Stimulated activated CD4-positive, alpha-beta T cell treated with anti-CD3 and anti-CD28 coated beads, Interleukin-1b, Interleukin-23, amount 100 ng/mL, for 1 hour (primary cell): ENCODE measurements at places on chromosomes 11 and 22.

GRCh38 chr22:47618180-47619010, 855.9 kb downstream of the TBC1D22A start:
- no peak for DNase-seq

DNA sequence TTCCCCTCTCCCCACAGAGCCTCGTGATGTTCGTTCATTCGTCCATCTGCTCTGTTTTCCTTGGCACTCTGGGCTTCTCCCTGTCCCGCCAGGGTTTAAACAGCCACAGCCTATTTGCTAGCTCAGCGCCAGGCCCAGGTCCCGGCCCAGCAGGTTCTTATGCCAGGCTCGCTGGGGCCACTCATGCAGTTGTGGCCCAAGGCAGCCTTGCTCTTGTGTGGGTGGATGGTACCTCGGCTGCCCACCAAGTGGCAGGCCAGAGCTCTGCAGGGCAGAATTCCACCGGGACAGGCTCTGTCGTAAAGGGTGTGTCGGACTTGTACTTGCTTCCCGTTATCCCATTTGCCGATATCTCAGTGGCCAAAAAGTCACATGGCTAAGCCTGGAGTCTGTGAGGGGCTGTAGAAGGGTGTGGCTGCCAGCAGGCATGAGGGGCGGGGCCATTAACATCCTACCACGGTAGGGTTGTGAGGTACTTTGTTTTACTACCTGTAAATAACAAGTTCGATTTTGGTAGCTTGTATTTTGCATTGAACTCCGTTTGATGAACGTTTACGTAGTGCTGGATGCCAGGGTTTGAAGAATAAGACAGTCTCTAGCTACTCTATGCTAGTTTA, 7.9 kb downstream of the FAM118A start:
- DNase-seq: no peak

- no peak for DNase-seq
These were observed 1.4 kb downstream of the SIGIRR start for GRCh38 chr11:413120-414081.

DNA sequence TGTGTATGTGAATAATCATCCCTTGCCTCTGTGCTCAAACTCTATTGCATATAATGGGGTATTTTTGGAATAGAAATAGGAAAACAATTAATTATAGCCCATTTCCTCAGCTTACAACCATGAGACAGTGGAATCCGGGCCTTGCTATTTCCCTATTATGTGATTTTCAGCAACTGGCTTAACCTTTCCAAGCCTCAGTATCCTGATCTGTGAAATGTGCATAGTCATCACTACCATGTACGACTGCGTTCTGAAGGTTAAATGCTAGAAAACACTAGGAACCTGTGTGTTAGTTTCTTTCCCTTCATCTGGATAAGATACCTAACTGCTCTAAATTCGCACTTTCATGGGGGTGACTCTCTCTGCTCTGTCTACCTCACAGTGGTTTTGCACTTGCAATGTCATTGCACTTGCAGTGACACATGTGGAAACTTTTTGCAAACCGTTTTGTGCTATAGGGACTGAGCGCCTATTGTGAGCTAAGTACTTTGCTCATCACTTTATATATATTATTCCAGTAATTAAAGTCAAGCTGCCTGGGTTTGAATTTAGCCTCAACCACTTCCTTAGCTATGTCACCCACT, 48.3 kb downstream of the IRAG1 start:
- no peak for DNase-seq

- no peak for DNase-seq
These were observed 5.4 kb downstream of the TBC1D10C start for GRCh38 chr11:67409261-67409666.

DNA sequence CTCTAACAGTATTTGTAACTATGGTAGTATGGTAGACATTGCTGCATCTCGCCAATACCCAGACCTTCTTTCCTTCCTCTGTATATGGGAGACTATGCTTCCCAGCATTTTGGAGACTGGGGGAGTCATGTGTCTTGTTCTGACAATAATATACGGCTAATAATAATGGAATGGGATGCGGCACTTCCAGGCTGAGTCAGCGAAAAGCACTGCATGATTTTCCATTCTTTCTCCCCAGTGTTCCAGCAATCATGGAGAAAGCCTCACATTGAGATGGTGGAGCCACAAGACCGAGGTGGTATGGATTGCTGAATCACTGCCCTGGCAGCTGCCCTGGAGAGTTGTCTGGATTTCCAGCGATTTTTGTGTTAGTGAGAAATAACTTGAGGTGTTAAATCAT, 77.1 kb upstream of the FIBIN start:
- no peak for DNase-seq

- no peak for DNase-seq
These were observed 5.7 kb downstream of the FTH1 start for GRCh38 chr11:61961570-61962212.

DNA sequence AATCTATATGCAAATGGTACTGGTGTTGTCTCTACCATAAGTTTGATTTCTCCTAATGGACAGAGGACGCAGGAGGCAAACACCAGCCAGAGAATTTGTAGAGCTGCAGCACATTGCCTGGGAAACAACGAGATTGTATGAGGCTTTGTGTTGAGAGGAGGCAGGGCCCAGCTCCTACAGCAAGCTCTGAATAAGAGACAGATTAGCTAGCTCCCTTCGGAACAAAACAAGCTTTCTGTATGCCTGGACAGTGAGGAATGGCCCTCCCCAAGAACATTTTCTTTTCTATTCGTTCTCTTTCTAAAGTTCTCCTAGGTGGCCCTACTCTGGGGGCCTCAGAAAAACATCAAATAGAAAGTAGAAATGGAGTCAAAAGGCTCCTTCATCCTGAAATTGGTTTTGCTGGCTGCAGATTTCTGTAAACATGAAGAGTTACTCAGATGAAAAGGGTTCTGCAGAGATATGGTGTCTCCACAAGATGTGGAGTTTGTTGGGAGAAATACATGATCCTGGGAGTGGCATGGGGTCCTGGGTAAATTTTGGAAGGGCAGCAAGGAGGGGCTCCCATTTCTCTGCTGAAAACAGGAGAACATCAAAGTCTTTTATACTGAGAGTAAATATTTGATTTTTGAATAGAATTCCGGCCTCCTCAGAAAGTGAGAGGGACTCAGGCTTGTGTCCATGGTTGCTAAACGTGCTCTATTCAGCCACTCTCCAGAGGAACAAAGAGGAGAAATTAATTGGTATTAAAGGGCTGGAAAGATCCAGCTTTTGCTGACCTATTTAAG, 6.8 kb upstream of the HEPACAM start:
- no peak for DNase-seq

DNA sequence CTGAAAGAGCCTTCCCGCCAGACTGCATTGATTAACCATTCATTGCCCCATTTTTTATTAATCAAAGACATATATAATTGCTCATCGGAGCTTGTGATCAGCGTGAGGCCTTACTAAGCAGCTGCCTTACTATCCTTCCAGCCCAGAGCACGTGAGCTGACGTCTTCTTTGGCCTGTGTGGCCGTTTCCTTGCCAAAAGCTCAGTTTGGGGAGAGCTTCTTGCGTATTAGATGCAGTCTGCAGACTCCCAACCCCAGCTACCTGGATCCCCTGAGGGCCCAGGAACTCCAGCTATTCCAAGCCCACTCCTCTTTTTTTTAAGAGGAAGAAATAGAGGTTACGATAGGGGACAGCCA, 784 bp upstream of the SLC43A3 start:
- DNase-seq: no peak

GRCh38 chr11:57402188-57403002, 11.9 kb upstream of the PRG2 start:
- no peak for DNase-seq

DNA sequence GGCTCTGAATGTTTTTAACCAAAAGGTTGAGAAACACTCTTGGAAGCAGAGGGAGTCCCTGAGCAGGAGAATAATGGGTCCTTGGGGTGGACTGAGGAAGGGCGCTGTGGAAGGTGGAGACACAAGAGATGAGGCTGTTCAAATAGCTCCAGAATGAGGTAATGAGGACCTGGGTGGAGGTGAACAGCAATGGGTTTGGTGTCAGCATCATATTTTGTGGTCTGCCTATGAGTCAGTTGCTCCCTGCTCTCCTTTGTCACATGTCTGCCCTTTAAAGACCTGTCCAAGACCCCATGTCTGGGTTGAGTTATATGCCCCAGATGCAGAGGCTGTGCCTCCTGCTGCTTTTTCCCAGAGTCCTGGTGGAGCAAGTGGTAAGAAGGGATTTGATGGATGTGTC, 113.6 kb downstream of the BARX2 start:
- DNase-seq: no peak

DNA sequence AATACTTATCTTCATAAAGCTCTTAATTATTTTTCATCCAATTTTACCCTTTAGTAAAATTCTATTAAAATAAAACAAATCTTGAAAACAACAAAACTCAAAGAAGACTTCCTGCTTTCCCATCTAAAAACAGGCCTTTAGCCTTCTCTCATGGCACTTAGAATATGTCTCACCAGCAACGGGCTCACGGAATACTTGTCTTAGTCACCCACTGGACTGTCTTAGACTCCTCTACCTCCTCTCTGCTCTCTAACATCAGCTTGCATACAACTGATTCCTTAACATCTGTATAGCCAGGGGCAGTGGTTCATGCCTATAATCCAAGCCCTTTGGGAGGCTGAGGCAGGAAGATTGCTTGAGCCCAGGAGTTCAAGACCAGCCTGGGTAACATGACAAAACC, 13.7 kb downstream of the HPS5 start:
- no peak for DNase-seq

DNA sequence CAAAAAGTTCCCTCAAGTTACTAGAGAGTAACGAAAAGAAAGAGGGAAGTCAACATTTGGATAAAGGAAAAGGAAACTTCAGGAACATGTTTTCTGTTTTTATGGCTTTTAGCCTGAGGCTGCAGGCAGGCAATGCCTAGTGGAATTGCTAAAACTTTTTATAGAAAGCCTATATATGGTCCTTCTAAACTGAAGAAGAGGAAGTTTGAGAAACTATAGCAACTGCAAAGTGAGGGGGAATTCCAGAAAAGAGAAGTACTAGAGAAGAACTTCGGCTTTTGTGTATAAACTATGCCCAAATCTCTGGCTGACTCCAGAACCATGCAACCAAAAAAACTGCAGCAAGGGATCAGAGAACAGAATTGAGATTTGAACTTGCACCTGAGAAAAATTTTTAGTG, 74.3 kb upstream of the ARHGAP42 start:
- DNase-seq: no peak

GRCh38 chr22:22714600-22715335, 70.4 kb downstream of the GGTLC2 start:
- DNase-seq: no peak

- no peak for DNase-seq
These were observed 16.3 kb downstream of the ENTHD1 start for GRCh38 chr22:39877079-39877845.

DNA sequence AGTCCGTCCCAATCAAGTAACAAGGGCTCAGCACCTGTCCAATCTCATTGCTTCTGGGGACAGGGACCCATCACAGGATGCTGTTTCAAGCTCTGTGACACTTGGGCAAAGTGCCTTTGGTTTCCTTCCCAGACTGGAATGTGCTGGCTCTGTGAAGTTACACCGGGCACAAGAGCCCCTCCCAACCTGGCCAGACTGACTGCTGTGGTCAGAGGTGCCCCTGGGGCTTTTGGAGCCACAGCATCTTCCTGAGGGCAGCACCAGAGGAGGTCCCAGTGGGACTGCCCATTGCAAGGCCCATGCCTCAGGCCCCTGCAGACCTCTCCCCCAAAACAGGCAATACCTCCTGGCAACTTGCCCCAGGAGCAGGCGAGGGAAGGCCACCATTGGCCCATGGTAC, 155.2 kb upstream of the GRK3 start:
- DNase-seq: no peak

- no peak for DNase-seq
These were observed 54.1 kb upstream of the UBASH3B start for GRCh38 chr11:122601141-122602125.

- no peak for DNase-seq
These were observed 12.6 kb upstream of the SPON1 start for GRCh38 chr11:13949876-13950275.

DNA sequence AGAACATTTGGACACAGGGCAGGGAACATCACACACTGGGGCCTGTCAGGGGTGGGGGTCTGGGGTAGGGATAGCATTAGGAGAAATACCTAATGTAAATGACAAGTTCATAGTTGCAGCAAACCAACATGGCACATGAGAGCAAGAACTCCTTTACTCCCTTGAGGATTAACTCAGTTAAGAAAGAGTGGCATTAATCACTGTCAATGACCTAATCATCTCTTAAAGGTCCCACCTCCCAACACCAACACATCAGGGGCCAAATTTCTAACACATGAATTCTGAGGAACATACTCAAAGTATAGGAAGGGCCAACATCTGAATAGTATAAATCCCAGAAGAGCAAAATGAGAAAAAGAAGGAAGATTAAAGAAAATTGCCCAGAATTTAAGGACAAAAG, 272.9 kb downstream of the SWAP70 start:
- DNase-seq: no peak

GRCh38 chr11:134037046-134037908, 31.6 kb upstream of the JAM3 start:
- DNase-seq: no peak

DNA sequence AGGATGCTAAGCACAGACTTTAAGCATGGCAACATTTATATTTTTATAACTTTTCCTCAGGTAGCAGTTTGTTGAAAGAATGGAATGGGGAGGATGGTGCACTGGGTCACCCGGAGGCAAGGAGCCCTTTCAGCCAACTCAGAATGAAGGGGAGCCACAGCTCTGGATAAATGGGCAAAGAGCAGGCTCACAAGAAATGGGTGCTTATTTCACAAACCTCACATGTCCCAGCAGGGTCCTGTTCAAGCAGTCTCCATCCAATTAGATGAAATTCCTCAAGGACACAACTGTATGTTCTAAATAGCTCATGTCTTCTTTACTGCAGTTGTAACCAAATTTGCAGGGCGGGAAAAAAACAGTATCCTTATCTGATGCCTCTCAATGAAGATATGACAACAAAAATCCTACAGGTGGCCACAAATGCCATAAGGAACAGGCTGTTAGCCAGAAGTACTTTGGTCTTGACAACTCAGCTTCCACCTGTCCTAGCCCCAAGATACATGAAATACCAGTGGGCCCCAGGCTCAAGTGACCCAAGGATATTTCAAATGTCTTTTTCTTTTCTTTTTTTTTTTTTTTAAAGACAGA, 48.2 kb downstream of the MAPK1 start:
- no peak for DNase-seq

GRCh38 chr11:10584071-10584501, 15.6 kb upstream of the LYVE1 start:
- no peak for DNase-seq

GRCh38 chr11:44236296-44236695, 73.6 kb downstream of the ALX4 start:
- no peak for DNase-seq
